ENCODE measurements at places on chromosomes 1 and 21. TPM values are rescaled to one million over a fixed set of nuclear protein-coding genes. Genes with fewer than 3 reads are reported as not detected.

- no peak overlapping the region for H3K4me3 ChIP-seq
- H3K27ac ChIP-seq = no peak overlapping the region
- H3K36me3 ChIP-seq = no peaks in the 10 kb centered on the region
- H3K27me3 ChIP-seq = no peaks in the 10 kb centered on the region
Observed at GRCh38 chr1:197606168-197606845, 169.0 kb downstream of the DENND1B start.

The CD5L gene
- not detected for total RNA-seq

The INAVA gene
- 16.1 TPM for total RNA-seq

The HSF2BP gene
- 2.0 TPM for total RNA-seq

The OPRD1 gene
- total RNA-seq = 60.2 TPM

The TLR5 gene
- 0.06 TPM for total RNA-seq

DNA sequence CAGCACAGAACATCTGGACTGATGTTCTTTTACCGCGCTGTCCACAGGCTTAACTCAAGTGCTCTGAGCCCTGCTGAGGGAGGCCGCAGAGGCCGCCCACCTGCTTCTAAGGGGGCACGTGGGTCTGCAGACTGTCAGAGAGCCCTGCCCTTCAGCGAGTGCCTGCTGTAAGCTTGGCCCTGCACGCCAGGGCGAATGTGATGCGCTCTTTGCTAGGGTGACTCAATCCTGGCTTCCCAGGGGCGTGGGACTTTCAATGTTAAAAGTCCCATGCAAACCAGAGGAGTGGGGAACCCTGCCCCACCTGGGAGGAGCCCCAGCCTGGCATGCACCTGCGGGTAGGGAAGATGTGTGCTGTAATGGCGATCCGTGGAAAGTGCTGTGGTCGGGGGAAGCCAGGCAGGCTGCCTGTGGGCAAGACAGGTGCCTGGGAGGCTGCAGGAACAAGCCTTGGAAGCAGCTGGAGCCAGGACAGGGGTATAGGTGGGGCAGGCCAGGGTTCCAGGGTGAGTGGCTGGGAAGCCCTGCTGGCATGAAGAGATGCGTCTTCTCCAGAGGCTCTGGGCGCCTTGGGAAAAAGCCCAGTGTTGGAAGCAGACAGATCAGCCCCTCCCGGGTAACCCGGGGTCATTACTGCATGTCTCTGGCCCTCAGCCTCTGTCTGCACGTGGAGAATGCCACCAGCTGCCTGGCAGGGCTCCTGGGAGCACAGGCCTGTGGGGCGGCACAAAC, 594 bp upstream of the PANK4 start:
- 0 out of 2 replicates have a peak, but pooled peaks cover 4% of the 10 kb centered on the region for H3K36me3 ChIP-seq
- peak overlapping the region; percentile 90 for H3K4me3 ChIP-seq
- H3K27ac ChIP-seq = no peak overlapping the region
- H3K4me1 ChIP-seq = peaks cover 8% of the 10 kb centered on the region
- peak; percentile 81 for DNase-seq
